H9 (cell line): ENCODE measurements at places on chromosomes 6 and 20.

GRCh38 chr20:62481425-62482145 lies 5.8 kb upstream of the GATA5 start:
- no peak for DNase-seq

- no peak for DNase-seq
Observed at GRCh38 chr6:183668-184067, 108.6 kb upstream of the DUSP22 start.

- DNase-seq: peak; percentile 46
Observed at GRCh38 chr20:20395903-20396568, 28.1 kb downstream of the INSM1 start.

GRCh38 chr6:52736145-52736544 lies 27.1 kb downstream of the GSTA2 start:
- no peak for DNase-seq

GRCh38 chr6:132505158-132505557 lies 7.8 kb downstream of the STX7 start:
- no peak for DNase-seq

- no peak for DNase-seq
Observed at GRCh38 chr6:36727505-36728021, 29.9 kb downstream of the RAB44 start.

- DNase-seq: no peak
Observed at GRCh38 chr6:138417493-138418117, 13.6 kb downstream of the HEBP2 start.
